ENCODE measurements at places on chromosomes 3 and 15.
A peak's percentile ranks its signal among the peaks of the same experiment; 100 is the strongest.

GRCh38 chr3:196192036-196192523 is 19.1 kb downstream of the ZDHHC19 start:
- DNase-seq, result no peak

GRCh38 chr3:28334552-28334951 is 14.0 kb upstream of the ZCWPW2 start:
- no peak for DNase-seq

- peak; percentile 59 for DNase-seq
Observed at GRCh38 chr3:40546816-40547215, 22.1 kb downstream of the ZNF621 start.

GRCh38 chr3:186564586-186564985 is 2.6 kb downstream of the TBCCD1 start:
- DNase-seq, result no peak

- DNase-seq, result no peak
Observed at GRCh38 chr3:58237941-58238681, 519 bp downstream of the ABHD6 start.

GRCh38 chr3:97810779-97811390 is 10.9 kb upstream of the CRYBG3 start:
- peak; percentile 68 for DNase-seq

DNA sequence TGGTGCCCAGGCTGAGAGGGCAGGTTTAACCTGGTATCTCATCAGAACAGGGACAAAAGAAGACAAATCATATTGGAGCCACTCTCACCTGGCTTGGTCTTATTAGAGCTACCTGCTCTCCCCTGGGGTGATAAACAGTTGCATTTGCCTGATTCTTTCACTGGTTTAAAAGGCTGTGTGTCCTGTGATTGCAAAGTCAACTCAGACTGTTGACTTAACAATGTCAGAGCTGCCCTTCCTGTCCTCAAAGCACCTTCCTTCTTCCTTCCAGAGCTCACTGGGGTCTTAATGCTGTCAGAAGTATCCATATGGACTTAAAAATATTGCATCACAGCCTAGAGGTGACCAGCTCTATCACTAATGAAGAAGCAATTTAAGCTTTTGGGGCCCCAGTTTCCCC is 50.5 kb upstream of the MINAR1 start:
- no peak for DNase-seq

DNA sequence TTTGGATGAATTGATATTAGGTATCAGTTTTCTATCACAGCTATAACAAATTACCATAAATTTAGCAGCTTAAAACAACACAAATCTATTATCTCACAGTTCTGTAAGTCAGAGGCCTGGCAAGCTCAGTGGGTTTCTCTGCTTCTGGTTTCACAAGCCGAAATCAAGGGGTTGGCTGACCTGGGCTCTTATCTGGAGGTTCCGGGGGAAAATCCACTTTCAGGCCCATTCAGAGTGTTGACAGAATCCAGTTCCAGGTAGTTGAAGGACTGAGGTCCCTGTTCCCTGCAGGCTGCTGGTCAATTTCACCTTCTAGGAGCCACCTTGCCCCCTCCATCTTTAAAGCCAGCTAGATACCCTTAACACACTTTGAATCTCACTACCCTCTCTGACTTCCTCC is 11.1 kb upstream of the HHATL start:
- DNase-seq, result no peak

DNA sequence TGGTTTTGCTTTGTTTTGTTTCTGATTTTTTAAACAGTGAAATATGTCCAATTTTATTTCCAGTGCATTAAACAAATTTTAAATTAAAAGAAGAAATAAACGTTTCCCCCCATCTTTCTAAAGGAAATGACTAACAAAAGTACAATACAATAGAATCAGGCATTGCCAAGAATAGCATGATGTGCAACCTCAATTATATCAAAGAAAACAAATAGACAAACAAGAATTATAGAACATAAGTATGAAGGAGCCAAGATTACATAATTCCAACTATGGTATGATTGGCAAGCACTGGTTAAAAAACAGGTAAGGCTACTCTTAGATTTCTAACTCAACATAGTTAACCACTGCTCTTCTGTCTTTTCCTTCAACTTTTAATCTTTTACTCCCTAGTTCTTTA is 26.4 kb downstream of the TIGIT start:
- DNase-seq, result peak; percentile 58

Data from epithelial cell of esophagus (primary cell).